ENCODE measurements at places on chromosomes 5 and 9.

DNA sequence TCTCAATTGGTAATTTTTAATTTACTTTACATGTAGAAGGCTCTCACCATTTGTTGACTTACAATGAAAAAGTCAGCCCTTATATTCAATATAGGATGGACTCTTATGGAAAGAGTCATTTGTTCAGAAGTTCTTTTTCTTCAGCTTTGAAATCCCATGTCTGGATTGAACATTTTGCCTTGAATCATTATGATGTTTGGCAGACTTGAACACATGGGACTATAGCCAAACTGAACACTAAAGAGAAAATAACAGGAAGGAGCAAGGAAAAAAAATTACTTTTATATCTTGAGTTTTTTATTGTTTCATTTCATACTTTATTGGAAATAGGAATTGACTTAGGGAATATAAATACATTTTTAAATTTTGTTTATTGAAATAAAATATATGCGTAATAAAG, 1503.0 kb downstream of the EFNA5 start:
- H3K36me3 ChIP-seq, result no peaks in the 10 kb centered on the region
- no peak overlapping the region for H3K27ac ChIP-seq
- no peaks in the 10 kb centered on the region for H3K27me3 ChIP-seq
- DNase-seq, result no peak

DNA sequence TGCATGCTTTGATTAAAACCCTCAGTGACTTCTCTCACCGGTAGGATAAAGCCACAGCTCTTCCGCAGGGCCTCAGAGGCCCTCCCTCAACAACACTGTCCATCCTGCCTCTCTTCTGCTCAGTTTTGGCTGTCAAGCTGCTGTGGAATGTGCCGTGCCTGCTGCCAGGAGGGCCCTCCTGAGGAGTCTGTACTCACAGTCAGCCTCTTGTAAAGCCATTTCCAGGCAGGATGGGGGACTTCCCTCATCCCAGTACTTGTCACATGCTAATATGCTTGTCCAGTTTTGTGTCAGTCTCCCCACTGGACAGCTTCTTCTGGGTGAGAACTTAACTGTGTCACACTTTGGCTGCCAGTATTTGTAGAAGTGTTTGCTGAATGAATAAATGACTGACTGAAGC, 13.9 kb upstream of the DDX41 start:
- H3K36me3 ChIP-seq, result peaks cover 17% of the 10 kb centered on the region
- H3K27me3 ChIP-seq, result no peaks in the 10 kb centered on the region
- no peak overlapping the region for H3K4me3 ChIP-seq
- no peak for DNase-seq
- H3K27ac ChIP-seq, result no peak overlapping the region

GRCh38 chr9:68678430-68678829, 26.6 kb upstream of the PIP5K1B start:
- H3K4me3 ChIP-seq, result no peak overlapping the region
- no peaks in the 10 kb centered on the region for H3K27me3 ChIP-seq
- H3K27ac ChIP-seq, result no peak overlapping the region
- DNase-seq, result peak; percentile 60

GRCh38 chr9:26789959-26790358, 102.6 kb downstream of the CAAP1 start:
- H3K36me3 ChIP-seq, result no peaks in the 10 kb centered on the region
- no peaks in the 10 kb centered on the region for H3K27me3 ChIP-seq
- no peak overlapping the region for H3K4me3 ChIP-seq
- no peak overlapping the region for H3K27ac ChIP-seq
- DNase-seq, result no peak
- no peaks in the 10 kb centered on the region for H3K4me1 ChIP-seq

DNA sequence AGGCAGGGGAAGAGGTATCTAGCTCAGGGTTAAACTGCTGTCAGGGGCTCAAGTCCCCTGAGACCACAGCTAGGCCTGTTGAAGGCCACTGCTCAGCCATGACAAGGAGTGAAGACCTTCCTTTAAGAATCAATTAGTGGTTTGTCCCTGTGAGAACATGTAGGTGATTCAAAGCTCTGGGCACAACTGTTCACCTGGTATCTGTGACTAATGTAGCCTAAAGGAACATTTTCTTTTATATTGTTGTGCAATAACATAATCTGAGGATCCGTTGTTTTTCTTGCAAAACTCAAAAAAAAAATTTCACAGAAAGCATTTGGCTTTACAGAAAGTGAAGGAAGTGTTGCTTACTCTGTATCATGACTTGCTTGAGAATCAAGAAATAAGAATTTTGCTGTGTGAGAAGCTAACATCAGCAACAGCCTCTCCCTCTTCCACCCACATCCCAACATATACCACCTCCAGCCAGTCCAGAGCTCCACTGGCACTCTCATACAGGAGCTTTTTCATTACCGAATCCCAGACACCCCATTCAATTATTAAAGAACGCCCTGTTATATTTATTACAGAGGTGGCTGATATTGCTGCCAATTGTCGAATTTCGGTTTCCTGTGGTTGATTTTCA, 807.0 kb downstream of the TLE4 start:
- no peaks in the 10 kb centered on the region for H3K36me3 ChIP-seq
- no peak overlapping the region for H3K27ac ChIP-seq
- DNase-seq, result no peak
- no peaks in the 10 kb centered on the region for H3K4me1 ChIP-seq
- no peaks in the 10 kb centered on the region for H3K27me3 ChIP-seq

DNA sequence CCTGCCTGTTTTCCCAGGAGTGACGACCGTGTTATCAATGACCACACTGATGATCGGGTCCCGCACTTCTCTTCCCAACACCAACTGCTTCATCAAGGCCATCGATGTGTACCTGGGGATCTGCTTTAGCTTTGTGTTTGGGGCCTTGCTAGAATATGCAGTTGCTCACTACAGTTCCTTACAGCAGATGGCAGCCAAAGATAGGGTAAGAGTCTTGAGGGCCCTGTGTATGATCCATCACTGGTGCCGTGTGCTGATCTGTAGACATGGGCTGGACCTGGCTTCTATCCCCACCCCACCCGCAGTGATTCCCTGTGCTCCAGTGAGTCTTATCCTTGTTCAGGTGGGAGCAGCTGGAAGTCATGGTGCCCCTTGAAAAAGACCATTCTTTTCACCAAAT, 26.0 kb downstream of the GABRP start:
- H3K36me3 ChIP-seq, result no peaks in the 10 kb centered on the region
- peak; percentile 82 for DNase-seq
- H3K27ac ChIP-seq, result no peak overlapping the region
- H3K27me3 ChIP-seq, result no peaks in the 10 kb centered on the region

- H3K36me3 ChIP-seq, result no peaks in the 10 kb centered on the region
- H3K27ac ChIP-seq, result no peak overlapping the region
- H3K4me1 ChIP-seq, result peaks cover 8% of the 10 kb centered on the region
- H3K27me3 ChIP-seq, result no peaks in the 10 kb centered on the region
- peak; percentile 45 for DNase-seq
Measured at GRCh38 chr9:27495480-27496134, 28.5 kb upstream of the IFNK start.

- no peaks in the 10 kb centered on the region for H3K4me1 ChIP-seq
- H3K27ac ChIP-seq, result no peak overlapping the region
- no peak for DNase-seq
- H3K27me3 ChIP-seq, result peaks cover 5% of the 10 kb centered on the region
Measured at GRCh38 chr5:51500-51823, 40.5 kb upstream of the PLEKHG4B start.

GRCh38 chr5:175550055-175550805, 71.9 kb downstream of the SFXN1 start:
- no peak overlapping the region for H3K4me3 ChIP-seq
- H3K4me1 ChIP-seq, result peaks cover 5% of the 10 kb centered on the region
- no peaks in the 10 kb centered on the region for H3K36me3 ChIP-seq
- no peak for DNase-seq

GRCh38 chr5:115423541-115423940, 121.0 kb downstream of the FEM1C start:
- no peak overlapping the region for H3K27ac ChIP-seq
- H3K4me1 ChIP-seq, result no peaks in the 10 kb centered on the region
- H3K4me3 ChIP-seq, result no peak overlapping the region
- no peaks in the 10 kb centered on the region for H3K27me3 ChIP-seq

- H3K27me3 ChIP-seq, result no peaks in the 10 kb centered on the region
- no peaks in the 10 kb centered on the region for H3K4me1 ChIP-seq
- H3K36me3 ChIP-seq, result no peaks in the 10 kb centered on the region
- H3K27ac ChIP-seq, result no peak overlapping the region
- H3K4me3 ChIP-seq, result no peak overlapping the region
Measured at GRCh38 chr5:172561151-172561550, 79.9 kb upstream of the NEURL1B start.

- H3K4me1 ChIP-seq, result peaks cover 2% of the 10 kb centered on the region
- no peaks in the 10 kb centered on the region for H3K27me3 ChIP-seq
- peaks cover 2% of the 10 kb centered on the region for H3K36me3 ChIP-seq
Measured at GRCh38 chr9:36485647-36486328, 85.7 kb upstream of the RNF38 start.

DNA sequence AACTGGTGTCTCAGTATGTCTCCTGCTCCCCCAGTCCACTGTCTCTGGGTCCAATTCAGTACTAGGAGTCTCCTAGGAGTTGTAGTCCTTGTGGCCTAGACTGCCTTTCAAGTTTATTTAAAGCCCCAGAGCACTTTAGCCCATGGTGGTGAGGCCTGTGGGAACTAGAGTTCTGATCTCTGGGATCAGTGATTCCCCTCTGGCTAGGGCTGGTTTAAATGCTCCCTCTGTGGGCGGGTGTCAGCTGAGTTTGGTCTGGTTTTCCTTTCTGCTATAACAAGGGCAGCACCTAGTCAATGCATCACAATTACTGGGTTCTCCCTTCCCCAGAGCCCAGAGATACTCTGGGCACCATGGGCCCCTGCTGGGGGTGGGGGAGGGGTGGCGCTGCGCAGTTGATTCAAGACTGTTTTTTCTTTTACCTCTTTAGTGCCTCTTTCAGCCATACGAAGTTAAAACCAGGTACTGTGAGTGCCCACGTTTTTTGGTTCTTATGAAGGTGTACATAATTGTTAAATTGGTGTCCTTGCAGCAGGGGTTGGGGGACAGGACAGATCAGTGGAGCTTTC, 9.3 kb upstream of the SLC36A3 start:
- H3K27ac ChIP-seq, result no peak overlapping the region
- no peak overlapping the region for H3K4me3 ChIP-seq
- H3K4me1 ChIP-seq, result peaks cover 9% of the 10 kb centered on the region
- no peaks in the 10 kb centered on the region for H3K27me3 ChIP-seq
- DNase-seq, result no peak

GRCh38 chr9:130441031-130441430, 3.7 kb upstream of the ASS1 start:
- H3K27ac ChIP-seq, result no peak overlapping the region
- no peaks in the 10 kb centered on the region for H3K27me3 ChIP-seq
- DNase-seq, result no peak
- no peaks in the 10 kb centered on the region for H3K36me3 ChIP-seq
- H3K4me1 ChIP-seq, result peaks cover under 1% of the 10 kb centered on the region
- H3K4me3 ChIP-seq, result no peak overlapping the region

DNA sequence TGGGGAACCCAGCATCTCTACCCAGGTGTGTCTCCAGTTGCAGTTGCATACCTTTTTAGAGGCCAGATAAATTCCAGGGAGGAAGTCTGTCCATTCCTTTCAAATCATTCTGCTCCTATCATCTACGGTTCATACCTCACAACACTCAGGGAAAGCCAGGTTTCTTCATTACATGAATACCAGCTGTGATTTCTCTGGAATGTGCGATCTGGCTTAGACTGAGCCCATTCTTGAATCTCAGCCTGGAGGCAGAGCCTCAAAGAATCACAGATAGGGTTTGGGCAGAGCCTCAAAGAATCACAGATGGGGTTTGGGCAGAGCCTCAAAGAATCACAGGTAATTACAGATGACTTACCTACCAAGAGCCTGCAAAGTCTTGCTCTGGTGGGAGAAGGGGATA, 7.2 kb downstream of the P4HA2 start:
- H3K4me3 ChIP-seq, result no peak overlapping the region
- H3K36me3 ChIP-seq, result no peaks in the 10 kb centered on the region
- no peaks in the 10 kb centered on the region for H3K27me3 ChIP-seq
- no peaks in the 10 kb centered on the region for H3K4me1 ChIP-seq
- no peak overlapping the region for H3K27ac ChIP-seq

GRCh38 chr5:146667633-146668272, 151.8 kb upstream of the GPR151 start:
- H3K4me3 ChIP-seq, result no peak overlapping the region
- no peaks in the 10 kb centered on the region for H3K36me3 ChIP-seq
- no peaks in the 10 kb centered on the region for H3K27me3 ChIP-seq

DNA sequence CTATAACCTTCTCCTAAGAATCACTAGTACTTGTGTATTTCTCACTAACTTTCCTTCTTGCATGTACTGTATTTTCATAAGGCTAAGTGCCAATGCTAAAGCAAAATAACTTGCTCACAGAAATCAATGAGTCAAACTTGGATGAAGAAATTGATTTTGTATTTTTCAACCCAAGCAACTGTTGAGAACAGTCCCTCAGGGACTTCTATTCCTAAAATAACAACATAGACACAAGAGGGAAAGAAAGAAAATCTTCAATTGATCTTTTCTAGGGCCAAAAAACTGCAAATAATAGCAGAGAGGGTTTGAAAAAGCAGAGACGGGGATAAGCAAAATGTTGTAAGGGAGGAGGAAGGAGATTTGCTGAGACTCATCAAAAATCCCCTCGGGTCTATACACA, 69.8 kb downstream of the HABP4 start:
- peaks cover 2% of the 10 kb centered on the region for H3K36me3 ChIP-seq
- no peaks in the 10 kb centered on the region for H3K4me1 ChIP-seq
- no peaks in the 10 kb centered on the region for H3K27me3 ChIP-seq

Data from mesendoderm (in vitro differentiated cells).